Gastroesophageal sphincter (tissue), 4 donors: ENCODE measurements at places on chromosomes 4 and X.
A peak's percentile ranks its signal among the peaks of the same experiment; 100 is the strongest.

- ATAC-seq, result no peak
These were observed 610.2 kb downstream of the UBE2NL start for GRCh38 chrX:144494074-144494473.

DNA sequence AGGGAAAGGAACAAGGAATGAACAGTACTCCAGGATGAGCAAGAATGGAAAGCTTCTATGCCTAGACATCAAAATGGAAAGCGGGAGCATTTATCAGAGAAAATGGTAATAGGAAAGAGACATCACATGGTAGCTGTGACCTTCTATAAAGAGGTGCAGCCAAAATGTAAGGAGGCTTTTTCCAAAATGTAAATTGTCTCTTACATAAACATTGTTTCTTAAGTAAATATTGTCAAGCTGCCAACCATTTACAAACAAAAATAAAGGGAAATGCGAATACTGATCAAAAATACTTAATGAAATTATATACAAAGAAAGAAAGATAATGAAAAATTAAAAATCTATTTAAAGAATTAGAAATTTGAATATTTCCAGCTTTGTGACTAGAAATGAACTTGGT, 55.0 kb upstream of the RASGEF1B start:
- ATAC-seq, result no peak

DNA sequence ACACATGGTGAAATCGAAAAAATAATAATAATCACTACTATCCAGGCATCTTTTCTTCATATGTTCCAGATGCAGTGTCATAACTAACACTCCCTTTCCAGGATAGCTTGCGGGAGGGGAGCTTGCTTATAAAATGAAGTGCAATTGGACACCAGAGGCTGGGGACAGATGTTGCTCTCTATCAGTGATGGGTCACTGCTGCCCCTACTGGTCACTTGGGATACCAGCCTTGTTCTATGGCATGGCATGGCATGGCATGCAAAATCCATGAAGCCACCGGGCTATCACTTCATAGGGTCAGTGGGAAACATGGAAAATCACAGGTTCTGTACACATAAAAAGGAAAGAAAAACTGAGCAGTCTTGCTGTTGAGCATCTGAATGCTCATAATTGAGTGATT, 168.1 kb downstream of the GLRA2 start:
- ATAC-seq, result no peak

GRCh38 chr4:113548303-113548702, 213.2 kb downstream of the CAMK2D start:
- ATAC-seq, result no peak

DNA sequence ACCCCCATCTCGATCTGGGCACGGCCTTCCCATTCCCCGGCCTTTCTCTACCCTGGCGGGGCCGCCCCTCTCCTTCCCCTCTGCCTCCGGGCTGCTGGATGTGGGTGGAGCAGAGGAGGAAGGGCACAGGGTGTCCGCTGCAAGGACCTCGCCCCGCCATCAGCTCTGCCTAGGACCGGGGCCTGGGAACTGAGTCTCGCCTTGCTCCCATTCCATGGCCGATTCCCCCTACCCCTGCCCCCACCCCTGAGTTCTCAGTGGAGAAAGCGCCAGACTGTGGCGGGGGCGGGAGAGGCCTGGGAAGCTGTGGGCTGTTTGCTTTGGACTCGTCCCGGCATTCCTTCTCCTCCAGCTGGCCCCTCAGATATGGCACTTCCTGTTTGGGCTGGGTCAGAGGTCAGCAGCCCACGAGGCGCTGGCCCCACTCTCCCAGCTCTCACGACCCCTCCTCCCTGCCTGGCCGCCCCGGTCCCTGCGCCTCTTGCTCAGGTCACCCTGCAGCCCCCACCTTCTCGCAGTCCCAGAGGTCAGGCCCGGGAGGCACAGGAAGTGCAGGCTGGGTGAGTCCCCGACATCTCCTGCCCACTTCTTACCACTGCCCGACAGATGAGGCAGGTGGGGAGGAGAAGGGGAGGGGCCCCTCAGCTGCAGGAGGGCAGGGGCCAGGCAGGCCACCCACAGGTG, 6.4 kb upstream of the BGN start:
- peak; percentile 15 for ATAC-seq

DNA sequence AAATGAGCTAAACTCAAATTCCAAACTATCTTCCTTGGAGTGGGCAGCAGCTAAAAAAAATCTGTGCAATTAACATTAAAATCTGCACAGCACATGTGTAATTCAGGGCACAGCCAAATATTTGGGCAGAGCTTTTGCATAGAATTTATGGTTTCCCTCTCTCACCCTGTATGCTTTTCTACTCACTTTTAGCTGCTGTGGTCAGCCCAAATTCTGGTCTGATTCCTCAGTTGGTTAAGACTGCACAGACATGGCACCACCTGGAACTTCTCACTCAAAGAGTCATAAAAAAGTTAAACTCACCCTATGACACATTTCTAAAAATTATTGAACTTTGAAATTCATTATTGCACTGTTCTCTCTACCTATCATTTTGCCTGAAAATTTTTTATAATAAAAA, 4.9 kb upstream of the PLK4 start:
- ATAC-seq, result no peak

GRCh38 chr4:46249106-46249505, 125.3 kb upstream of the GABRG1 start:
- no peak for ATAC-seq

DNA sequence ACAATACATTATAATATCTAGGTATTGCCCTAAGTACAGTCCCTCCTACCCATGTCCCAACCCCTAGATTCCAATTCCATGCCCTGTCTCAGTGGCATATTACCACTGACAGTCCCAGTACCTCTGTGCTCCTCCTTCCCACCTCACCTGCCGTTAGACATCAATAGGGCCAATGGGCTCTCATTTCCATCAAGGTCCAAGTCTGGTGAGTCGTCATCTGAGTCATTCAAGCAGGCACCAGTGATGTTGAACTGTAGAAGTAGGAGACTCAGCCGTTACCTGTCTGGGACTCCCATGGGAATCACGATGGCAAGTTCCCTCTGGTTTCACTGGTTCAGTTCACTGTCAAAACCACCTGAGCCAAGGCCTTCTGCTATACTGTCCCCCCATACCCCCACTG, 51.7 kb downstream of the PHF8 start:
- no peak for ATAC-seq

DNA sequence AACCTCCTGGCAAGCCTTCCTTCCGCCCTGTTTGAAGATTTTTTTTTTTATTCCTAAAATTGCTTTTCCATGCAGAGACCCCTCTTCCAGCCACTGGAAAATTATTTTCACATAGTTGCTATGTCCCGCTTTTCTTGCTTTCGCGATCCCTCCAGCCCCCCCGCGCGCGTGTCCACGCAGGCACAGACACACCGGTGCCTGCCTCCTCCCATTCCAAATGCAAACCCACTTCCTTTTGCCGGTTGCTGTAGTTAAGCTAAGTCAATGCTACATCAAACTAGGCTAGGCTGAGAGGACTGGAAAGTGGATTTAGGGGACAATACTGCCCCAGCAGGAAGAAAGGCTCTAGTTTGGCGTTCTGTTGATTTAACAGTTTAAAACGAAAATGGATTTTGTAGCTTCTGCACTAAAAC, 111.0 kb downstream of the DHX15 start:
- no peak for ATAC-seq

- no peak for ATAC-seq
These were observed 211.2 kb upstream of the POF1B start for GRCh38 chrX:85590638-85591037.

GRCh38 chr4:52947401-52948056, 85.4 kb downstream of the RASL11B start:
- ATAC-seq, result no peak

- peak; percentile 55 for ATAC-seq
These were observed 19.7 kb upstream of the PRPS2 start for GRCh38 chrX:12771445-12772069.

GRCh38 chr4:81466841-81467671, 4.7 kb downstream of the RASGEF1B start:
- no peak for ATAC-seq

DNA sequence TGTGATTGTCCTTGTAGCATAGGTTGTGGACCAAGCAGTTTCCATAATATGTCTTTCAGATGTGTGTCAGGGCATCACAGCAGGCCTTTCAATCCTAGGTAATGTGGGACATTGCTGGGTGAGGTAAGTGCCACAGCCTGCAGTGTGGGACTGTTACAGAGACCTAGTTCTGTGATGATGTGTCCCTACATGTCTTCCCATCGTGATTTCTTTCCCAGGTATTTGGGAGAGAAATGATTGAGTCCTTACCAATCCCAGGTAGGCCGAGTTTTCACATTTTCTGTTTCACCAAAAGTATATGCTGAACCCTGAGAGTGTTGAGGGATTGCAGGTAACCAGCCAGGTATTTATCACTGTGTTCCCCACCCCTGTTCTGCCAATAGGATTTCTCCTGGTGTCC, 10.6 kb upstream of the ATXN3L start:
- ATAC-seq, result no peak

DNA sequence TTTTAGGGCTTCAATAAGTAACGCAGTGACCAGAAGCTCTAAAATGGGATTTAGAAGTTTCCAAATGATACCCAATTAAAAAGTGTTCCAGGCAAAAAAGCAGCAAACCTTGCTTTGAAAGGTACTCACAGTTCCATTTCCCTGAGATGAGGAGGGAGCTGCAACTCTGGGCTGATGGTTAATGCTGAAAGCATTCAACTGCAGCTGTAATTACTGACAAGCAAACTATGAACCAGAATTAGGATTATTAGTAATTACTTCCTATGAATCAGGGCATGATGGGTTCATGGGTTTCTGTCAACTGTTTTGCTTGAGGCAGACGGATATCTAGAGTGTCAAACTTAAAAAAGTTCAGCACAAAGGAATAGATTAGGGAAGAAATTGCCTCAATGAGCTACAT, 357.4 kb downstream of the STIM2 start:
- no peak for ATAC-seq

DNA sequence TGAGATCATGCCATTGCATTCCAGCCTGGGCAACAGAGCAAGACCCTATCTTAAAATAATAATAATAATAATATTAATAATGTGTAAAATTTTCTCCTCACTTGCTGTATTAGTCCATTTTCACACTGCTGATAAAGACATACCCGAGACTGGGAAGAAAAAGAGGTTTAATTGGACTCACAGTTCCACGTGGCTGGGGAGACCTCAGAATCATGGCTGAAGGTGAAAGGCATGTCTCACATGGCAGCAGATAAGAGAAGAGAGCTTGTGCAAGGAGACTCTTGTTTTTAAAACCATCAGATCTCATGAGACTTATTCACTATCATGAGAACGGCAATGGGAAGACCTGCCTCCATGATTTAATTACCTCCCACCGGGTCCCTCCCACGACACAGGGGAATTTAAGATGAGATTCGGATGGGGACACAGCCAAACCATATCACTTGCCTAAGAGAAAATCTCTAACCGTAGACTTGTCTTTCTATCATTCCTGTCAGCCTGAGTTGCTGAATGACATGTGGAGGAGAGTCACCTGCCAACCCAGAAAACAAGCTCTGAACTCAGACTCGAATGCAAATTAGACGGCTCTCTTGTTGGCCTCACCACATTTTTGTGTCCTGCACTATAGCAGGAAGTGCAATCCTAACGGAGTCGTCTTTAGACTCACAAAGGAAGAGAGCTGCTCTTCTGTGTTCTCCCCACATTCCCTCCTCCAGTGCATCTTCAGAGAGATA, 51.9 kb upstream of the DCTD start:
- no peak for ATAC-seq

DNA sequence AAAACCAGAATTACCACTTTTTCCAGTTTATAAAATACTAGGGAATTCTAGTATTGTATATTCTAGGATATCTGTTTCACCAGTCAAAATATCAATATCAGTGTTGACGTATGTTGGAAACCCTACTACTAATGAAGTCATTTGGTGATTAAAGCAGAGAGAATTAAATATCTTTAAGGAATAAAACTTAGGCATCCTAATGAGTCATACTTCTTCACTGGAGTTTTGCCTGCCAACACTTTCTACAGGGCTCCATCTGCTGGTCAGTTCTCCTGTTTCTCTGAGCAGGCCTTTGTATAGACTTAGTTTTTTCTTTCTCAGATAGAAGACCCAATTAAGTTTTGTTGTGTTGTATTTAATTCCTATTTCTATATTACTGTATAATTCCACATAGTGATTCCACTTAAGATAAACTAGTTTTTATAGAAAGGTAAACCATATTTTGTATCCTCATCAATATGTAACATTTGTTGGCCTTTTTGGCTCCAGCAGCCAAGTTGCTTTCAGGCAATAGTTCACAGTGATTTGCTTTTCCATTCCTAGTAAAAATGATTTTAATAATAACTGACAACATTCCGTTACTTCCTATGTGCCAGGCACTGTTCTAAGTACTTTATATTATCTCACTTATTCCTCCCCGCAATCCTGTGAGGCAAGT, 3.5 kb downstream of the AP1AR start:
- no peak for ATAC-seq

GRCh38 chr4:76545226-76545884, 110.3 kb downstream of the SHROOM3 start:
- no peak for ATAC-seq

DNA sequence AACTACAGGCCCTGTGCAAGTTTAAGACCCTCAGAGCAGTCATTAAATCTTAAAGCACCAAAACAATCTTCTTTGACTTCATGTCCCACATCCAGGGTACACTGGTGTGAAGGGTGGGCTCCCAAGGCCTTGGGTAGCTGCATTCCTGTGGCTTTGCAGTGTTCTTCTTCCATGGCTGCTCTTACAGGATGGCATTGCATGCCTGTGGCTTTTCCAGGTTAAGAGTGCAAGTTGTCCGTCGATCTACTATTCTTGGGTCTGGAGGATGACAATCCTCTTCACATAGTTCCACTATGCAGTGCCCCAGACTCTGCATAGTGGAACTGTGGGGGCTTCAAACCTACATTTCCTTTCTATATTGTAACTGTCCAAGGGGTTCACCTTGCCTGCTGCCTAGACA, 494.5 kb downstream of the CFAP47 start:
- ATAC-seq, result no peak

GRCh38 chr4:2663275-2663674, 92.9 kb downstream of the TNIP2 start:
- ATAC-seq, result no peak

DNA sequence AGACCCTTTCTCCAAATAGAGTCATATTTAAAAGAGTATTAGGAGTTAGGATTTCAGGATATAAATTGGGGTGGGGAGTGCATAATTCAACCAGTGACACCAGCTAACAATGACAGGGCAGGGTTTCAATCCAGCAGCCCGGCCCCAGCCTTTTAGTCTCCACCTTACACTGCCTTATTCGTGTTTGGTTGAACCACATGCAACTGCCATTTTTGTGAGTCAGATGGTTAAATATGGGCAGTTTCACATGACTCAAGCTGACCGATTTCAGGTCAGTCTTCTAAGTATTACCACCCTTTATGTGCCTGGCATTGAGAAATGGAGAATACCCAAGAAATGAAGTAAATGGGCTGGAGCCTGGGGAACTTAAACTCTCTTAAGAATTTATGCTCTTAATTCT, 102.8 kb downstream of the STOX2 start:
- ATAC-seq, result no peak

DNA sequence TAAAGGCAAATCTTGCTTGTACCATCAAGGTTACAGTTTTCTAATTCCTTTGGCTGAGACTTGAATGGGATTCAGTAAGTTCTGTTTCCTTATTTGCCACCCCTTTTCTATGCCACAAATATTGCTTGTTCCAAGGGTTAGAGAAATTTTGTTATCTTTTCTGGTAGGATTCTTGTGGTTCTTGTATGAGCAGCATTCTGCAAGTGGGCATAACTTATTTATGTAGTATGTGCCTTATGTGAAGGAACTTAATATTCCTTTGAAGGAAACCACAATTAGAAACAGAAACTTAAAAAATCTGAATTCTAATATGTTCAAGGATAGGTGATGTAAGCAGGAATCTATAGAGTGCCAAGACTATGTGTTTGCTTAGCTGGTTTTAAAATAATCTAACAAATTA, 53.1 kb upstream of the TSPAN5 start:
- no peak for ATAC-seq

GRCh38 chr4:133641191-133641590, 492.1 kb downstream of the PCDH10 start:
- no peak for ATAC-seq
